ENCODE measurements at places on chromosomes 16 and 17.

- no peak for DNase-seq
Measured at GRCh38 chr16:73230651-73231050, 182.7 kb upstream of the ZFHX3 start.

DNA sequence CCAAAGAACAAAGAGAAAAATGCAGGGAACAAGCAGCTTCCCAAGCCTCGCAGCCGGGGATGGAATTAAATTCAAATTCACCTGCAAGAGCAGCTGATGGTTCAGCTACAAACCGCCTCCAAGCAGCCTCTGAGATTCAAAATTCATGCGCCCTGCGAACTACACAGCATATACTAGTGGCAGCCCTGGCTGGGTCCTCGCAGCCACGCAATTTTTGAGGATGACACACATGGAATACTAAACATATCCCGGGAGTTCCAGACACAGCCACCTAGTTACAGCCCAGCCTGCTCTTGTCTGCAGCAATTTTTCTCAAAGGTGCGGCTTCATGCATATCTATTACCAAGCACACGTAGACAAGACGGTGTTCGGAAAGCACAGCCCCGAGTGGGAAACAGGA lies 35.9 kb upstream of the KIFC3 start:
- DNase-seq, result no peak

DNA sequence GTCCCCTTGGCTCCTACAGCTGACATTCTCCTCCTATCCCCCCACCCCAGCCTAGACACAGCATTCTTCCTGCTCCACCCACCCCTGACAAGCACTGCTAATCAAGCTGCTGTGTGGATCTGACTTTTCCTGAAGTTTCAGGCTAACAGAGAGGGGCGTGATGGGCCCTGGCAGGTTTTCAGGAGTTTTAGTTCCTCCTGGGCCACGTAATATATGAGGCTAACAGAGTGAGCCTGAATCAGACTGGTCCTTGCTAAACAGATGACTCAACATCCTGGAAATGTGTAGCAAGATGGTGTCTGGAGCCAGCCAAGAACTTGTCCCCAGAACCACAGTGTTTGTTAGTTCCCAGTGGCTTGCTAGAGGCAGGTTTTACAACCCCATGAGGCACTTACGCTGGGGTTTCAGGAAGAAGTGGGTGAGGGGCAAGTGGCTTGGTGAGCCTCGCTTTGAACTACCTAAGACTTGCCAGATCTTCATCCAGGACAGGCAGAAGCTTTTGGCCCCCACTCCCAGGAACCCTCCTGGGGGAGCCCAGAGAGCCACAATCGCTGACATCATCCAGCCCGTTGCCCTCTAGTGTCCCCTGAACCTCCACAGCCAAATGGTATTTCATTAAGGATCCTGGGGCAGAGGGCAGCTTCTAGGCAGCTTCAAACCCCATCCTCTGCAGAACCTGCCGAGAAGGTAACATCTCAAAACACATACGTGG lies 15.9 kb downstream of the TMEM92 start:
- DNase-seq, result no peak

DNA sequence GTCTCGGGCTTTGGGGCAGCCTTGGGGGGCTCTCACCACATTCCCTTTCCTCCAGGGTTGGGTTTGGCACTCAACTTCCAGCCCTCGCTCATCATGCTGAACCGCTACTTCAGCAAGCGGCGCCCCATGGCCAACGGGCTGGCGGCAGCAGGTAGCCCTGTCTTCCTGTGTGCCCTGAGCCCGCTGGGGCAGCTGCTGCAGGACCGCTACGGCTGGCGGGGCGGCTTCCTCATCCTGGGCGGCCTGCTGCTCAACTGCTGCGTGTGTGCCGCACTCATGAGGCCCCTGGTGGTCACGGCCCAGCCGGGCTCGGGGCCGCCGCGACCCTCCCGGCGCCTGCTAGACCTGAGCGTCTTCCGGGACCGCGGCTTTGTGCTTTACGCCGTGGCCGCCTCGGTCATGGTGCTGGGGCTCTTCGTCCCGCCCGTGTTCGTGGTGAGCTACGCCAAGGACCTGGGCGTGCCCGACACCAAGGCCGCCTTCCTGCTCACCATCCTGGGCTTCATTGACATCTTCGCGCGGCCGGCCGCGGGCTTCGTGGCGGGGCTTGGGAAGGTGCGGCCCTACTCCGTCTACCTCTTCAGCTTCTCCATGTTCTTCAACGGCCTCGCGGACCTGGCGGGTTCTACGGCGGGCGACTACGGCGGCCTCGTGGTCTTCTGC lies 8.4 kb downstream of the SLC16A3 start:
- DNase-seq, result no peak

DNA sequence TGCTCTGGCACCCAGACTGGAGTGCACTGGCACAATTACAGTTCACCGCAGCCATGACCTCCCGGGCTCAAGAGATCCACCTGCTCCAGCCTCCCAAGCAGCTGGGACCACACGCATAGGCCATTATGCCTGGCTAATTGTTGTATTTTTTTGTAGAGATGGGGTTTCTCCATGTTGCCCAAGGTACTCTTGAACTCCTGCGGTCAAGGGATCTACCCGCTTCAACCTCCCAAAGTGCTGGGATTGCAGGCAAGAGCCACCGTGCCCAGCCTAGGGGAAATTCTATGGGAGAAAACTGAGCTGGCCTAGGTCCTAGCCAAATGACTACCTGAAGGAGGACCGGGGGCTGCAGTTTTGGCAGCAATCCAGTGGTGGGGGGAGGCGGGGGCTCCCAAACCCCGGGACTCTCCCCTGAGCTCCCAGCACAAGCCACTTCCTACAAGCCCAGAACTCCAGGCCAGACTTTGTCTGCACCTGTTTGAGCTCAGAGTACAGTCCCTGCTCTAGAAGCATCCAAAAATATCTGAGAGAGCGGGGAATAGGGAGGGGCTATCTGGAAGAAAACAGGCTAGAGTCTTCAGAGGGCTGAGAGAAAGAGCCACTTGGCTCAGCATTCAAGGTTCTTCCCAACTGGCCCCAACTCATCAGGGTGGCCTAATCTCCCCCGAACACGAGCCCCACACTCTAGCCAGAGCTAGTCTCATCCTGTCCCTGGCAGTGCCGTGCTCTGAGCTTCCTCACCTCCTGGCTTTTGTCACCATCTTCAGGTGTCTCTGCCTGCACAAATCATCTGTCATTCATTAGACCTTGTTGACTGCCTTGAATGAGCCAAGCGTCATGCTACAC lies 9.1 kb downstream of the SRL start:
- no peak for DNase-seq

- DNase-seq, result no peak
Measured at GRCh38 chr16:88318521-88318920, 64.2 kb upstream of the ZNF469 start.

GRCh38 chr17:79561486-79562133 lies 49.2 kb downstream of the RBFOX3 start:
- no peak for DNase-seq

GRCh38 chr17:45298546-45299285 lies 18.1 kb downstream of the MAP3K14 start:
- DNase-seq, result no peak

DNA sequence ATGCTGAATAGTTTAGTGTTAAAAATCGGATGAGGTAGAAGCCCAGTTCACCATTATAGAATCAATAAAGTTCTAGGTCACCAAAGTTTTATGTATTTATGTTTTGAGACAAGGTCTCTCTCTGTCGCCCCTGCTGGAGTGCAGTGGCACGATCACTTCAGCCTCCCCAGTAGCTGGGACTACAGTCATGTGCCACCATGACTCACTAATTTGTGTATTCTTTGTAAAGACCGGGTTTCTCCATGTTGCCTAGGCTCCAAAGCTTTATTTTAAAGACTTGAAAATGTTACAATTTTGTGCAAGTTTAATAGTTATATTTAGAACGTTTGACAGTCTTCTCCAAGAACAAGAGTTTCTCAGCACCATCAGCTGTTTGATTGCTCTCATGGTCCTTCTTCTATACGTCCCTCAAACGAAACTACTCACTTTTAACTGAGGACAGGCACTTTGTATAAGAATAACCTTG lies 32.1 kb downstream of the NDE1 start:
- no peak for DNase-seq

Measured in germinal center (tissue), 1 donor.